Stimulated activated CD4-positive, alpha-beta T cell treated with anti-CD3 and anti-CD28 coated beads, Interleukin-15, amount 100 ng/mL, for 24 hours (primary cell): ENCODE measurements at places on chromosomes 7 and 10.

GRCh38 chr7:74056096-74056915 is 27.3 kb upstream of the LIMK1 start:
- no peak for DNase-seq

DNA sequence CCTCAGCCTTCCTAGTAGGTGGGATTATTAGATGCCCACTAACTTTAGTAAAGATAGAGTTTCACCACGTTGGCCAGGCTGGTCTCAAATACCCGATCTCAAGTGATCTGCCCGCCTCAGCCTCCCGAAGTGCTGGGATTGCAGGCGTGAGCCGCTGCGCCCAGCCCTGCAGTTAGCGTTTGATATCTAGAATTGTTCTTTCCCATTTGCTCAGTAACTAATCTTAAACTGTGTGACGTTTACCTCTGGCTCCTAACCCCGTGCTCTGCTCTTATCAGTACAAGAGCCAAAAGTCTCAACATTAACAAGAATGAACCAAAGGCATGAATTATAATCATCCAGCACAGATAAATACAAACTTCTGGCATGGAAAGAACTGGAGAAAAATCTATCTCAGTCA is 47.4 kb downstream of the IGF2BP3 start:
- no peak for DNase-seq

- DNase-seq: no peak
Observed at GRCh38 chr10:96352582-96352981, 6.2 kb downstream of the OPALIN start.

GRCh38 chr7:122802301-122802751 is 83.9 kb downstream of the CADPS2 start:
- DNase-seq: no peak

GRCh38 chr7:13282377-13282980 is 595.0 kb downstream of the ARL4A start:
- no peak for DNase-seq

GRCh38 chr10:72106154-72106849 is 18.0 kb upstream of the SPOCK2 start:
- no peak for DNase-seq

DNA sequence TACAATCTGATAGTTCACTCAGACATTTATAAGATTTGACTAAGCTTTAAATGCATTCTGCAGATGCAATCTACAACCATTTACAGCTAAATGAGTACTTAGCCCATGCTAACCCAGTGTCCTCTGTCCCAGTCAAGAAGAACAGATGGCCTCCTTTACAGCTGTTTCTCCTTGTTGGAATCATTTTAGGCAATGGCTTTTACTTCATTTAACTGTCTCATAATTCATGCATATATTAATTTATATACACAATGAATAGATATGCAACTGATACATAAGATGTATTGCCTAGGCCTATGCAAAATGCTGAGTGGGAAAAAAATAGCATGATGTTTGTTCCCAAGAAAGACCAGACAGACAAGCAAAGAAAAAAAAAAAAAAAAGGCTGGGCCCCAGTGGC is 82.2 kb downstream of the TSPAN12 start:
- DNase-seq: no peak

- DNase-seq: no peak
Observed at GRCh38 chr7:152127229-152127628, 101.8 kb downstream of the GALNT11 start.

GRCh38 chr7:91031757-91032156 is 232.5 kb upstream of the FZD1 start:
- no peak for DNase-seq

DNA sequence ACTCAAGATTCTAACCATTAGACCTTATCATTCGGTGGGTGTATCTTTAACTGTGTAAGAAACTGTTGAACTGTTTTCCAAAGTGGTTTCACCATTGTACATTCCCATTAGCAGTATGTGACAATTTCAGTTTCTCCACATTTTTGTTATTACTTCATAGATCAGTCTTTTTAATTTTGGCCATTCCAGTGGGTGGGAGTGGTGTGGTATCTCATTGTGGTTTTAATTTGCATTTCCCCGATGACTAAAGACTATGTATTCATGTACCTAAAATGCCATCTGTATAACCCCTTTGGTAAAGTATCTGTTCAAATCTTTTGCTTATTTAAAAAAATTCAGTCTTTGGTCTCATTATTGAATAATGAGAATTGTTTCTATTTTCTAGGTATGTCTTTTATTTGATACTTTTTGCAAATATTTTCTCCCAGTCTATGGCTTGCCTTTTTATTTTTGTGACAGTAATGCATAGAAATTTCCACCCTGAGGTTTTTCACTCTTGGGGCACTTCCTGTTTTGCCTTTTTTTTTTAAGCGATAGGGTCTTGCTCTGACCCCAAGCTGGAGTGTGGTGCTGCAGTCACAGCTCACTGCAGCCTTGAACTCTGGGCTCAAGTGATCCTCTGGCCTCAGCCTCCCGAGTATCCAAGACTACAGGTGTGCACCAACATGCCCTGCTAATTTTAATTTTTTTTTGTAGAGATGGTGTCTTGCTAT is 141.1 kb upstream of the ITGB1 start:
- DNase-seq: no peak

DNA sequence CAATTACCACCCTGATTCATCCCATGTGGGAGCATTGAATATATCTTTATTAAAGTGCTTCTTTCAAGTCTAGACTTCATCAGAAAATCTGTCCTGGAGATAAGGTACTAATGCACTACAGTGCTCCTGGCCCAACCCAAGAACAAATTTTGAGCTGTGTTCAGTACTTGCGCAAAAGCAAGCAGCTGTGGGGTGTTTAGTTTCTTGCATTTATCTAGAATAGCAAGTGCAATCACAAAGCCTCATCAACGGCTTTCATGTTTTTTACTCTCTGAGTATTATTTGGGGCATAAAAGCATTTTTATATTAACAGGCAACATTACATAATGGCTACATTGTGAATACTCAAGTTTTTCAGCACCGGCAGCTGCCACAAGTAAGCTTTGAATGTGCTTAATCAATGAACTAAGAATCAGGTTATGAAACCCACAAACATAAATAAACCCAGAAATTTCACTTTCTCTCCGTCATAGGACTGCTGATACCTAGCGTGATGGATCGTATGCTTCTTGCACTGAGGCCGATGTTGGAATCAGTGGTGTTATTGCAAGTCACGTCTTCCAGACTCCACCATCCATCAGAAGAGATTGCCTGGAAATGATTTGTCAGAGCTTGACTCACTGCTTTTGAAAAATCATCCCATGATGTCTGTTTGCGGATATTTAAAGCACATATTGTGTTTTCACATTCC is 113.1 kb downstream of the CTTNBP2 start:
- no peak for DNase-seq

- DNase-seq: no peak
Observed at GRCh38 chr10:5600908-5601307, 65.5 kb downstream of the ASB13 start.

DNA sequence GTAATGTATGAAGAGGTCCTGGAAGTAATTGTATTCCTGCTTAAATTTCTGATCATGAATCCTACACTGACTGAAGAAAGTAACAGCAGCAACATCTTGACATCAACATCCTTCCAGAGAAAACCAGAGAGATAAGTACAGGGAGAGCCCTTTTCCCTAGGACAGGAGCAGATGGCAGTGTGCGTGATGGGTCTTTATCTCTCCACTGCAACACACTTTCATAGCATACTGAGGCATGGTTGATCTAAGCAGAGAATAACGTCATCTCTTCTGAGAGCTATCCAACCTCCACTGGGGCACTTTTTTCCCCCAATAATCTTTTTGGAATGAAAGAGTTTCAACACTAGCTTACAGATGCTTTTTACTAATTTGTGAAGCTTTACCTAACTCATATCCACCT is 342 bp downstream of the OR2A25 start:
- no peak for DNase-seq

DNA sequence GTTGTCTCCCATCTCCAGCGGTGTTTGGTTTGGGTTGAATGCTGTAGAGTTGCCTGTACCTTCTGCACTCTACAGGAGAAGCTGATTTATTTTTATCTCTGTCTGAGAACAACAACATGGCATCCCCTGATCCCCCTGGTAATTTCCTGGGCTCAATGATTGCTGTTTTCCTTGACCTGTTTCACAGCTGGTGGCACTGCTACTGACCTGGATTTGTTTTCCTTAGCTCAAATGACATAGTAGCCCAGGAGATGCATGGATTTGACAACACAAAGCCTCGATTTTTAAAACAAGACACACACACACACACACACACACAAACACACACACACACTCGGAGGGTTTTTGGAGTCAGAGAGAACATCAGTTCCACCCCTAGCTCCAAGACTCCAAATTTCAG is 301.6 kb downstream of the NRG3 start:
- no peak for DNase-seq

DNA sequence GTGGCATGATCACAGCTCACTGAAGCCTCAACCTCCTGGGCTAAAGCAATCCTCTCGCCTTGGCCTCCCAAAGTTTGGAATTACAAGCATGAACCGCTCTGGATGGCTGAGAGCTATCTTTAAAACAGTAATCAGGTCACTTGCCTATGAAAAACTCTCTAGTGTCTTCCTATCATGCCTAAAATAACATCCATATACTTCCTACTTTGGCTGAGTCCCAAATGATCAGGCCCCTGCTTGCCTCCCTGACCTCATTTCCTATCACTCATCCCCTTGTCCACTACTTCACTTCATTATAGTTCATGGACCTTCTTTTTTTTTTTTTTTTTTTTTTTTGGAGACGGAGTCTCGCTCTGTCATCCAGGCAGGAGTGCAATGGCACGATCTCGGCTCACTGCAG is 28.0 kb downstream of the SEPTIN7 start:
- DNase-seq: no peak

DNA sequence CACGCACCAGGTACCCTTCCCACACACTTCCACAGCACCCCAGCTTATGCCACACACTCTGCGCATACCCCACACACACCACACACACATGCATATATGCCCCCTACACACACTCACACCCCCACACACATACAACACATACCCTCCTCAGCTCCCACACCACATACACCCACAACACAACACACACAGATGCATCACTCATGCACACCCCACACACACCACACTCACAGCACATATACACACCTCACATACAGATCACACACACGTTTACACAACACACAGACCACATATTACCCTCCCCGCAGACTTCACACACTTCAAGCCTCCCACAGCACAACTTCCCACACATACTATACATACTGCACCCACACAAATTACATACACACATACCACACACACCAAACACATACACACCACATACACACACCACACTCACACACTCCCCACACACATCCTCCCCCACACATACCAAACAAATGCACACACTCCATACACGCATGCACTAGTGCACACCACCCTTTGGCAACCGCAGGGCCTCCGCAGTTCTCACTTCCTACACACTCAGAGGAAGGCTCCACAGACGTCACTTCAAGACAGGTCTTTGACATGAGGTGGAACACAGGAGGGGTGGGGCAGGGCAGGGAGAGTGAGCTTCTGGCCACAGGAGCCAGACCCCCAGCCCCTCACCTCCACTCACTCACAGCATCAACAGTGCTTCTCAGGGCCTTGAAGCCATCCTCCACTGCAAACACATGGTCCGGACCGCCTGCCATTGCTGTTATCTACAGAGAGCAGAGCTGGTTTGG is 18.5 kb upstream of the ANTXRL start:
- peak; percentile 75 for DNase-seq

DNA sequence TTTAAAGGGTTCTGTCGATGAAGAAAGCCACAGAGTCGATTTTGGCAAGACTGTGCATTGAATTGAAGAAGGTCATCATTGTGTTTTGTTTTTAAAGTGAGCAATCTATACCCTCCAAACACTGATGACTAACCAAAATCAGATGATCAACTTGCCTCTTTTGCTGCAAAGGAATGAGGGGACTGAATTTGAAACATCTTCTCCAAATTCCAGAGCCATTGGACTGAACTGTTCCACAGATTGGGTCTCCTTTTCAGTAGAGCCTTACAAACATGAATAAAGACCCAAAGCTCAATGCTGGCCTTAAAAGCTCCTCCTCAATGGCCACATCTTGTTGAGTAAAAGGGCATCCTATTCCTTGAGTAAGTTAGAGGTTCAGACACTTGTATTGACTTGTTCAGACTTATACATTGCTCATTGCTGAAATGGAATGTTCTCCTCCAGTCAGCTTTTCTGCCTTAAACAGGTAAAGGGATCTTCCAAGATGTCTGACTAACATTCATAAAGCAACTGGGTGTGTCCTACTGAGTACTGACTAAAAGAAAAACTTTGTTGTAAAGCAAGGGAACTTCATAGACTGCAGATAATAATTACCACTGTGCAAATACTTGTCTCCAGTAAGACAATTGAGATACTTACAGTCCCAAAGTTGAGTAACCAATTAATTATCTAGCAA is 630.6 kb downstream of the KCNMA1 start:
- no peak for DNase-seq

- peak; percentile 34 for DNase-seq
Observed at GRCh38 chr7:39609113-39609934, 14.0 kb upstream of the RALA start.

- no peak for DNase-seq
Observed at GRCh38 chr10:71980181-71981014, 16.2 kb downstream of the CHST3 start.

DNA sequence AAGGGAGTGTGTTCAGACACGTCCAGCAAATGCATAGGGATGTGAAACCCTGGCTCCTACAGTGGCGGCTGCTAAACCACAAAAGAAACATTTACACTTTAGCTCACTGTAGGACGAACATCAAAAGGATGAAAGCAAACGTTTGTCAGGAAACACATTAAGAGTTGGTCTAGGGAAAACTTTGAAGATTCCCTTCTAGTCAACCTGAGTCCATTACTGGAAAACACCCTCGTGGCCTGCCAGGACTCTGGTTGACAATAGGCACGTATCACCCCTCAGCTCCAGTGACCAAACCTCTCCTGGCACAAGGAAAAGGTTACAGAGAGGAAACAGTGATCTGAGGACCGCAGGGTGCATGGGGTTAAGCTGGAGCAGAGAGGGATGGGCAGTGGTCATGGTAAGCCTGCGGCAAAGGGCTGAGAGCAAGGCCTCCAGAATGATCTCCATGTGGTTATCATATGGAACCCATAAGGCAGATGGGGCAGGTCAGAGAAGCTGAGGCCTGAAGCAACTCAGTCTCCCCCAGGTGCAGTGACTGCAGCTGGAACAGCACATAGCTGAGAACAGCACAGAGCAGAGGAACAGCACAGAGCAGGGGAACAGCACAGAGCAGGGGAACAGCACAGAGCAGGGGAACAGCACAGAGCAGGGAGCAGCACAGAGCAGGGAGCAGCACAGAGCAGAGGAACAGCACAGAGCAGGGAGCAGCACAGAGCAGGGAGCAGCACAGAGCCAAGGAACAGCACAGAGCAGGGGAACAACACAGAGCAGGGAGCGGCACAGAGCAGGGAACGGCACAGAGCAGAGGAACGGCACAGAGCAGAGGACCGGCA is 49.9 kb downstream of the CHST15 start:
- no peak for DNase-seq

- no peak for DNase-seq
Observed at GRCh38 chr7:114504586-114504985, 90.0 kb downstream of the FOXP2 start.

- no peak for DNase-seq
Observed at GRCh38 chr10:111117528-111118277, 40.9 kb downstream of the ADRA2A start.
